ENCODE measurements at places on chromosomes 12 and 14.
A peak's percentile ranks its signal among the peaks of the same experiment; 100 is the strongest.

GRCh38 chr14:102998393-102998792 lies 59.0 kb downstream of the CDC42BPB start:
- no peak for DNase-seq

GRCh38 chr12:105912882-105913678 lies 225.7 kb downstream of the NUAK1 start:
- no peak for DNase-seq

- no peak for DNase-seq
Measured at GRCh38 chr12:52552681-52553195, at the start of gene KRT71. Gene KRT71, minus strand, starts transcription at chr12:52553145. Its CDS starts 68 bp downstream, at chr12:52553077.

GRCh38 chr12:48687592-48687991 lies 5.6 kb upstream of the KANSL2 start:
- DNase-seq, result no peak

- peak; percentile 99 for DNase-seq
Measured at GRCh38 chr12:57693659-57694458, at the start of gene OS9. Gene OS9, plus strand, starts transcription at chr12:57694132. Its CDS starts 30 bp downstream, at chr12:57694162.

DNA sequence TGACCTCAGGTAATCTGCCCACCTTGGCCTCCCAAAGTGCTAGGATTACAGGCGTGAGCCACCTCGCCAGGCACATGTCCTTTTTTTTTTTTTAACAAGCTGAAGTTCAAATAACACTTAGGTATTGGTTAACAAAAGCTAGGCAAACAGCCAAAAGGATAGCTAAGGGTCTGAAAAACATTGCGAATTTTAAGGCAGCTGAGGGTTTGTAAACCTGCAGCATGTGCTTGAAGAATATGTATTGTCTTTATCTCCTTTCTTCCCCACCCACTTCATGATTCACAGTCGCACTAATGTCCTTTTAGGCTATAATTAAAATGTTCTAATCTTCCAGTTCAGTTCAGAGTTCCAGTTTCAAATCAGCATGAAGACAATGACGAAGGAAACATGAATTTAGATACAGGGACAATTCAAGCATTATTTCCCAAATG lies 30.1 kb upstream of the CERS5 start:
- no peak for DNase-seq

DNA sequence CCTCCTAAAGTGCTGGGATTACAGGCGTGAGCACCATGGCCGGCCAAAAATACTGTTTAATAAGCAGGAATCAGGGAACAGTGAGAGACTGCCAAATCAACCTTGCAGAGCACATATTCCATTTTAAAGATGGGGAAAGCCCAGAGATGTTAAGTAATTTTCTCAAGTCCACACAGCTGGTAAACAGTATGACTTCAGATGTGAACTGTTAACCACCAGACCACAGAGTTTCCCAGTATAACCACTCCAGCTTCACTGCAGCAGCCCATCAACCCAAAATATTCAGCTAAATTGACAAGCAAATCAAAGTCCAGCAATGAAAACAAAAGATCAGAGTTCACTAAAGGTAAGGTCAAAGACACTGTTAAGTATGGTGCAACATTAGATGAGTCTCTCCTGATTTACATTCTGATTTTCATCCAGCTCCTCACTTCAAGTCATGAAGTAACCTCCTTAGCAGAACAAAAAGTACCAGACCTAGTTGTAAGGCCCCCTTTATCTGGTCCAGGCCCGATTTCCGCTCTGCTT lies 82.1 kb downstream of the TRAFD1 start:
- no peak for DNase-seq

DNA sequence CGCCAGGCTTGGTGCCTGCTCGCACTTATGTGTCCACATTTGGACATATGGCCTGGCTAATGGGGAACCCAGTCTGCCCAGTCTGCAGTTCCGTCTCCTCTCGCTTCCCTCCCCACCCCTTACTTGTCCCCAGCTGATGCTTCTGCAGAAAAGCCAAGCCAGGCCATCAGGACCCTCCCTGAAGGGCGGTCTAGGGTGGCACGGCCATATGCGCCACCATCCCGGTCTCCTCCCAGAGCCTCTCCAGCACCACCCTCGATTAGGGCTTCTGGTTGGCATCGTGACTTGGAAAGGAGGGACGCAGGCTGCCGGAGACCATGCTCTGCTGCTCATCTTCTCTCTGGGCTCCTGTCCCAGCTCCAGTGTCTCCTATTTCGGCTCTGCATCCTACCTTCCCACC lies 54.6 kb downstream of the CALM1 start:
- DNase-seq, result no peak

GRCh38 chr14:62117751-62118105 lies 355.5 kb downstream of the SNAPC1 start:
- no peak for DNase-seq

DNA sequence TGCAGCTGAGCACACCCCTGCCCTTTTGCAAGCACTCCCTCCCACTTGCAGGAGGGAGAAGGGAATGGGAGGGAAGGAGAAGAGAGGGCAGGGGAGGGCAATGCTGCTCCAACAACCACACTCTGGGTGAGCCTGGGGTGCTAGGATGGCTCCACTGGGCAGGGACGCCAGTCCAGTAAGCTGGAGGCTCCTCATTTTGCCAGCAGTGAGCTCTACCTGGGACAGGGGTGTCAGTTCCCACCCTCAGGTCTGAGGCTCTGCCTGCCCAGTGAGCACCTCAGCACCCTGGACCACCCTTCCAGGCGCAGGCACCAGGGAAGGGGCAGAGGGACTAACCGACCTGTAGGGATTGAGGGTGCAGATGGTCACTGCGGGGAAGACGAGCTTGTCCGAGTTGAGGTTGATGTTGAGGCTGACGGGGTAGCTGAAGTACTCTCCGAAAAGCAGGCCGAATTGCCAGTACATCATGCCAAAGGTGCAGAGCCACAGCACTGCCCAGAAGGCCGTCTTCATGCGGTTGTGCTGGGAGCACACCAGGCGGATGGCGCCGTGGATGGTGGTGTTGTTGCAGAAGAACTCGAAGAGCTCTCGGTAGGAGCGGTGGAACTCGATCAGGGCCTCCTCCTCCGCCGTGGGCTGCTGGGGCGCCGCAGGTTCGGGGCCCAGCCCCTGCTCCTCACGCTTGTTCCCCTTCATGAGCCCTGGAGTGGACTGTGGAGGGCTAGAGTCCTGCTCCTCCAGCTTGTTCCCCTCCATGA lies 1.2 kb downstream of the SCNN1A start:
- no peak for DNase-seq

GRCh38 chr12:81759190-81760051 lies at the start of gene PPFIA2:
Gene PPFIA2, minus strand, starts transcription at chr12:81759350.
- no peak for DNase-seq

GRCh38 chr14:53741479-53742232 lies 215.0 kb downstream of the BMP4 start:
- DNase-seq, result no peak

DNA sequence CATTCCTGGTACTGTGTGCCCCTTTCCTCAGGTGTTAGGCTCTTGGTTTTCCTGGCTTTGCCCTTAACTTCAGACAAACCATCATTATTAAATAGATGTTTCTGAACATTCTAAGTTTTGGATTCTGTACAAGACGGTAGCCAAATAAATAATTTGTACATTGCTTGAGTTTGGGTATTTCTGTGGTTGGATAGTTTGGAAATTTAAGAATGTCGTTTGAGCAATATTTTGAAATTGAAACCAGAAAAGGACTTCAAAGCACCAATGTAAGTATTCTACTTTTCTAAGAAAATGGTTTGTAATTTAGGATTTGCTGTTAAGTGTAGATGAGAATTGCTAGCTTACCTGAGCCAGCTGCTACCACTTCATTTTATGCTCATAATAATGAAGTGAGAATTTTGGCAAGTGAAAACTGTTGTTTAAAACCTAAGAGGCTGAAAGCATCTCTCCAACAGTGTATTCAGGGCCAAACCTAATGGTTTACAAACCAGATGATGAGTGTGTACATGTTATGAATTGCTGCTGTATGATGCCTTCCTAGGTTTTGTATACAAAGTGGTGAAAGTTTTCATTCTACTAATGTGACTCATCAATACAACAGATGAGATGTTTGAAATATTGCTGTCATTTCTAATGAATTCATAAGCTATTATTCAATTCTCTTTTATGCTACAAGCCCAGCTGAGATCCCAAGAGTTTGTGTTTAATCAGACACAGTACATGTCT lies 181.5 kb upstream of the PRKD1 start:
- no peak for DNase-seq

DNA sequence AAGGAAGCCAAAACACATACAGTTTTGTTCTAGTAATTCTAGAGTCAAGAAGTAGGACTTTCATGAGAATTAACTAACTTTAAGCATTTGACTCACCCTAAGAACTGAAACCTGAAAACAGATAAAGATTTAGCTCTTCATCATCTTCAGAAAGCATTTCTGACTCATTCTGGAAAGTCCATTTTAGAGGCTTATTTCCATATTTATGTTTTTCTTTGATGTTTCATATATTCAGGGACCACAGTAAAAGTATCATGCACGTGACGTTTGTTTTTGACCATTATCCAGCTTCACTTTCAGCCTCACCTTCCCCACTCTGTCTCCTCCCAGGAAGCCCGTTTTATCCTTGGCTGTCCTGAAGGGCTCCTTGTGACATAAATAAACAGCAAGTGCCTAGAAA lies 79.2 kb downstream of the MDGA2 start:
- no peak for DNase-seq

- DNase-seq, result no peak
Measured at GRCh38 chr14:23636317-23637211, at the start of gene DHRS2. Gene DHRS2, plus strand, starts transcription at chr14:23636364. Its CDS starts 2,501 bp downstream, at chr14:23638865.

DNA sequence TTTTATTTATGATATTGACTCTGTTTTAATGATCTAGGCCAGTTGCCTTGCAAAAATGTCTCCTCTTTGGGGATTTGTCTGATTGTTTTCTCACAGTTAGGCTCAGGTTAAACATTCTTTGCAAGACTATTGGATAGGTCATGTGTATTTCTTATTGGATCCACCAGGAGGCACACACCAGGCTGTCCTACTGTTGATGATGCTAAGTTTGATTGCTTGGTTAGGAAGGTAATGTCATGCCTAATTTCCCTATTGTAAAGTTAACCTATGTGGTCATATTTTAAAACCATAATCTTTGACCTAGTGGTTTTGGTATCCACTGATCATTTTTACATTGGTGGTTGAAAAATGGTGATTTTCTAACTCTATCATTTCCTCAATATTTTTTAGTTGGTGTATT lies 137.1 kb downstream of the BRMS1L start:
- no peak for DNase-seq

- DNase-seq, result peak; percentile 84
Measured at GRCh38 chr14:91246051-91246852, 1.7 kb upstream of the GPR68 start.

GRCh38 chr14:50964683-50965390 lies 20.6 kb upstream of the PYGL start:
- no peak for DNase-seq

DNA sequence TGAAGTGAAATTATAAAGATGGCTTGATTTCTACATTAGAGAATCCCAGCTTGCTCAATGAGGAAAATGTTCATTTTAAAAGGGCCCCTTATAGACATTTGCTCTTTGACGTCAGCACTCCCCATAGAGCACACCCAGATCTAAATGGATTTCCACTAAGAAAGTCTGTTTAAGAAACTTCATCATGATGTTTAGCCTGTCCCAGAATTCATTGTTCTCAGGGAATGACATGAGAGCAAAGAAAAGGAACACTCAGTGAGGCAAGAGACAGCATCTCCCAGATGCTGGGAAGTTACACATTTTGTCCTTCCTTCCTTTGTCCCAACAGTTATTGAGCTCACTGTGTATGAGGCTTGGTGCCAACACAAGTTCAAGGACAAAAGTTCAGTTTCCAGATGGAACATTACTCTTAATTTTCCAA lies 4.9 kb downstream of the PHLDA1 start:
- no peak for DNase-seq

DNA sequence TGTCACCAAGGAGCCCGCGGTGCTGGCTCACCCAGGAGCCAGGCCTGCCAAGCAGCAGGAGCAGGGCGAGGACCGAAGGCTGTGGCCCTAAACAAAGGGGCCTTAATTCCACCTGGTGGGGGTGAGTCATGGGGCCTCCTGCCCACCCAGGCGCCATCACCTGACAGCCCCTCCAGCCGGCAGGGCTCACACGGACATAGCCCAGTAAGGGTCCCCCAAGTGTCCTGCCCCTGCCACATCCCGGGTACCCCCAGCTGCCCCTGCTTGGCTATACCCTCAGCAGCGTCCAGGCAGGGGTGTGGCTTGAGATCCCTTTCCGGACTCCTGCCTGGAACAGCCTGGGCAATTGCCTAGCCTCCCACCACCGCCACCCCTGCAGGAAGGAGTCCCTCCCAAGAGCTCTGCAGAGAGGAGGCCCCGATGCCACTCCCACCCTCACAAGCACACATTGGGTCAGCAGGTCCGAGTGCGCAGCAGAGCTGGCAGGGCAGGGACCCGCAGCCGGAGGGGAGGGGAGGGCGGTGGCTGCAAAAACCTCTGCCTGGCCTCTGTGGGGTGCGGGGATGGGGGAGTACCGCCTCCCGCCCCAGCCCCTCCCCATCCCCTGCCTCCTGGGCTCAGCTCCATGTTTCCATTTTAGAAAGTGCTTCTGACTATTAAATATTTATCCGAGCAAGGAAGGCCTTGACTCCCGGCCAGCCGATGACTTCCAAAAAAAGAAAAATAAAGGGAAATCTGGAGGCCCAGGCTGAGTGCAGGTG lies 4.6 kb downstream of the AHNAK2 start:
- DNase-seq, result no peak

DNA sequence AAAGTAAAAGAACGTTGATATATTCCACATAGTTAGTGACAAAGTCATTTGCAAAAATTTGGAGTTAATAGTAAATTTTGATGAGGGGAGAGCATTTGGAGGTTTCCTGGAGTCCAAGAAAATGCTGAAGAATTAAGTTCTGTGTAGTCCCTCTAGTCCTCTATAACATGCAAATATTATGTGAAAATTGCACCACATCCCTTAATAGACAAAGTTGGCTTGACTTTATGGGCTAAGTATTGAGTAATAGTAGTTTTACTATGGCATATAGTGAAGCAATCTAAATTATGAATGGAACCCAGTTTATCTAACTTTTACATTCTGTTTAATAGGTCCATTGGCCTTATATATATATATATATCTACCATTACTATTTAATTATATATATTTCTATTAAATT lies 66.4 kb upstream of the DCN start:
- no peak for DNase-seq

DNA sequence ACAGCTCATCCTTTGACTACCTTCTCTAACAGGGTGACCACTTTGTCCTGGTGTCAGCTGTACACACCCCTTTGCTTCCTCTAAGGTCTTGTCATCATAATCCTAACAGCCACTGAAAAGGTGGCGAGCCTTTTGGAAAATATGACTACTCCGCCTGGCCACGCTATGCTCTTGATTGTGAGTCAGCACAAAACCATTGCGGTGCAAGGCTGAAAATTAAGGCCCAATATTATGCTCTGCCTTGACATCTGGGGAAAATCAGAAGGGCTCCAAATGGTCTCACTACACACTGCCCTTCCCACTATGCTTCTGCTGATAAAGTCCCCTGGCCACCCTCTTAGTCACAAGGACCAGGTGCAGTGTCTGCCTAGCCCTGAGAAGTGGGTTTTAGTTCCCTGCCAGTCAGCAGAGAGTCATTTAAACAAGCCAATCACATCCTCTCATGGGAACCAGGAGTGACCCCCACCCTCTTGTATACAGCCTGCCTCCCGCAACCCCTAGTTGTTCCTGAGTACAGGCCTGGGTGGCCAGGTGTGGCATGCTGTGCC lies 34.3 kb downstream of the FGD6 start:
- DNase-seq, result no peak

GRCh38 chr12:77847060-77847541 lies 16.4 kb downstream of the NAV3 start:
- DNase-seq, result no peak

All from CD4-positive, alpha-beta T cell treated with Interleukin-2 at 100 ng/mL for 4 hours (primary cell).